ENCODE measurements at places on chromosomes 7 and 10.

- no peak for DNase-seq
These were observed 116.5 kb upstream of the PRPS1L1 start for GRCh38 chr7:18144166-18144565.

DNA sequence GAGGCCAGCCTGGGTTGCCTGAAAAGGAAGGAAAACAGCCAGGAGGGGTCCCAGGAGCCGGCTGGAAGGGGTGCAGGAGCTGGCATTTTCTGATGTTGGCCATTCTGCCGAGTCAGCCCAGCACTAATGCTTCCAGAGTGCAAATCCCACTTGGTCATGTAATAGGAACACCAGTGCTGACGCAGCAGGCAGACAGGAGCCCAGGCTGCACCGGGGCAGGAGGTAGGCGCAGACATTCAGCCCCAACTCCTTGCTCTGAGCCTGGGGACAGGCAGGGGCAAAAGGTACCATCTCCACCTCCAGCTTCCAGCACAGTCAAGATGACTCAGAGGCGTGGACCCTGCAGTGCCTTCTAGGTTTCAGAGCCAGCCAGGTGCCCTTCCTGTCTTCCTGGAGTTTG lies 10.2 kb upstream of the YWHAG start:
- DNase-seq = no peak

- no peak for DNase-seq
These were observed 797.2 kb downstream of the TNS3 start for GRCh38 chr7:46784732-46785131.

DNA sequence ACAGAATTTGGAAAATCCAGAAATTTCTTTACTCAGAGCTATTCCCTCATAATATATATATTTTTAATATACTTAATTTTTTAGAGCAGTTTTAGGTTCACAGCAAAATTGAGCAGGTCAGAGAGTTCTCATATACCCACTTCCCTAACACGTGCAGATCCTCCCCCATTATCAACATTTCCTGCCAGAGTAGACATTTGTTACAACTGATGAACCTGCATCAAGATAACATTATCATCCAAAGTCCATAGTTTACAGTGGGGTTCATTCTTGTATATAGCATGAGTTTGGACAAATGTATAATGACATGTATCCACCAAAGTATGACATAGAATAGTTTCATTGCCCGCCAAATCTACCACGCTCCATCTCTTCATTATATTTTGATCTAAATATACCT lies 170.0 kb downstream of the PTEN start:
- no peak for DNase-seq

DNA sequence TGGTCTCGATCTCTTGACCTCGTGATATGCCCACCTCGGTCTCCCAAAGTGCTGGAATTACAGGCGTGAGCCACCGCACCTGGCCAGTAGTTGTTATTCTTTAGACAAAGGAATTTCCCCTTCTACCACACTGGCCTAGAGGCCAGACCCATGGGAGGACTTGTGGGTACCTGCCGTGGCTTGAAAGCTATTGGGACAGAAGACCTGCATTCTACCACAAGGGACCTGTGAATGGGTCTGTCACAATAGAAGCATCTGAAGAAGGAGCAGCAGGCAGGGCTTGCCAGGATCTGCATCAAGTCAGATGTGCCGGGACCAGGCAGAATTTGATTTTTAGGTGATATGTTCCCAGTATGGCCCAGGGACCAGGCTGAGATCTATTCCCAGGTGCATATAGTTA lies 356.9 kb downstream of the FGFR2 start:
- DNase-seq = no peak

DNA sequence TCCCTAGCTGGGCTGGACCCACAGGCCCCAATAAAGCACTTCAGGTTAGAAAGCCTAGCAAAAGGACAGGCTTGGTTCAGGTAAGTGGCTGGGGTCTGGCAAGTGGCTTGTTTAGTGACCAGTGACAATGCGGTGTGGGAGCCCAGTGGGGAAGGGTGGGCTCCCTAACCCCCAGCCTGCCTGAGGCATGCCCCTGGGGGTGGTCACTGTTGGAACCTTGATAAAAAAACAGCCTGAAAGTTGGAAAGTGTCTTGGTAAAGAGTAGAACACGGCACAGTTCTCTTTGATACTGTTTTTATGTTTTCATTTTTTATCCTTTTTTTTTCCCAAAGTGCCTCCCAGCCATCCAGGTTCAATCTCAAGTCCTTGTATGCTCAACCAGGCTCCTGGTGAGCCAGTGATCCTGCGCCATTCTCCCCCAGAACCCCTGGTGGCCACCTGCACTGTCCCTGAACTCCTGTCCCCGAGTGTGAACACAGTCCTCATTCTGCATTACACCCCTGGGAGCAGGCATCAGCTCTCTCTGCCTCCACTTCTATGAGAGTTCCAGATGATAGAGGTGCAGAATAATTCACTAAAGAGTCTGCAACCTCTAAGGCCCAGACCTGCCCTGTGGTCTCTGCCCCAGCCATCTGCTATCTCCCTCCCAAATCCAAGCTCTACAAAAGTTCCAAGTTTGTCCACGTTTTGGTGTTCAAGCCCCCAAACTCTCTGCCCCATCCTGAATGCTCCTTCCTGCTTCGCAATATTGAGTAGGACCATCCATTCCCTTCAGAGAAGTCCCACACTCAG lies 15.0 kb upstream of the CXCL12 start:
- DNase-seq = no peak
